ENCODE measurements at places on chromosomes 11 and 22. TPM values are rescaled to one million over a fixed set of nuclear protein-coding genes. Genes with fewer than 3 reads are reported as not detected.

Gene MPZL3
- not detected for total RNA-seq

Gene DGCR6
- 2.3 TPM for total RNA-seq

Gene HOATZ
- not detected for total RNA-seq

DNA sequence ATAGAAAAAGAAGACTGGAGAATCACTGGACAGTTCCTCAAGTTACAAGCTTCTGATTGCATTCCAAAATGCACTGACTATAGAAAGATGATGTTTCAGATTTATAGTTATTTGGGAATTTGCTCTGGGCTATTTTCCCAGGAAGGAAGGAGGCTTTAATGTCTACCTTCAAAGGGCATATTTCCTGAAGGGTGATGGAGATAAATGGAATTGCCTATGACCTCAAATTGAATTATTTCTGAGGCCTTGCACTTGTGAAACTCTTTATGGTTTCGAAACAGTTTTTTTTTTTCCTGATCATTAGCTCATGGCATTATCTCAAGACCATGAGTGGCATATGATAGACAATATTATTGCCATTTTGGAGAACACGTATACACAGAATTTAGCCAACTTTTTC is 333.9 kb downstream of the METTL15 start:
- no peak for DNase-seq

- DNase-seq, result peak; percentile 28
Measured at GRCh38 chr11:94574193-94574961, 7.2 kb downstream of the PIWIL4 start.

GRCh38 chr11:107733518-107733917 is 21.7 kb upstream of the SLN start:
- no peak for DNase-seq

DNA sequence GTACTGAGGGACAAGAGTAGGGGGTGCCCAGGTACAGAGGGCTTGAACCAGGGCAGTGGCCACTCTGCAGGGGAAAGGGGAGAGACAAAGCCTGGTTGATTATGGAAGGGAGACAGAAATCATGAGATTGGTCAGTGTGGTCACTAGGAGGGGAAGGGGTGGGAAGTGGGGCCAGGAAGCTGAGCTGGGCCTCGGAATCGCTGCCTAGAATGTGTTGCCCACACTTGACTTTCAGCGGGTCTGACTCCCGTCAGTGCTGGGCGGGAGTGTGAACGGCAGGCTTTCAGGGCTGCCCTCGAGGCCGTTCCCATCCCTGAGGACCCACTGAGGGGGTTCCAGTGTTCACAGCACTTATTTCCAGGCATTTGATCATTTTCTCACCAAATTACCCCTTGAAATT is 5.9 kb downstream of the DAGLA start:
- no peak for DNase-seq

Gene OR52H1
- total RNA-seq, result not detected

DNA sequence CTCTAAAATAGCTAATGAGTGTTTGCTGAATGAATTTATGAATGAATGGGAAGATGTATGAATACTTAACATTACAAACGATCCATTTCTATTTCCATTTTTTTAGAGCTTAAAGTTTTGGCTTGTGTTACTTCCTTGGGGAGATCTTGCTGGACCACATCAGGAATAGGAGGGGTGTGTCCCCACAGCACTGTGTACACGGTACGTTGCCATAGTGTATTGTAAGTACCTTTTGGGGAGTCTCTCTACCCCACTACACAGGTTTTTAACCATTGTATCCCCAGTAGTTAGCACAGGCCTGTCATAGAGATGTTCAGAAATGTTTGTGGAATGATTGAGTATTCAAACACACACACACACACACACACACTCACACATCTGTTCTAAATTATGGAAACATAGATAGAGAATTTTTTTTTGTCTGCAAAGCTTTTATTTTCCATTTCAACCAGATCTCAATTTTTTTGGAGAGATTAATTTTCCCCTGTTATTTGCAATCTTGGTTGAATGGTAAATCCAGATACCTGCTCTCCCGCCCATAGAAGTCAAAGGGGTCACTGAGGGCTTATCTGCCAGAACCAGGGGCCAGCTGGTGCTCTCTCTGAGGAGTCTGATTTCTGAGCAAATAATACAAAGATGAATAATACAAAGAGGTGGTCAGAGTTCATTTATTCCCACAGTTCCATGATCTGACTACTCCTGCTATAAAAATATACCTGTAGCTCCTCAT is 471.0 kb downstream of the INSC start:
- no peak for DNase-seq

DNA sequence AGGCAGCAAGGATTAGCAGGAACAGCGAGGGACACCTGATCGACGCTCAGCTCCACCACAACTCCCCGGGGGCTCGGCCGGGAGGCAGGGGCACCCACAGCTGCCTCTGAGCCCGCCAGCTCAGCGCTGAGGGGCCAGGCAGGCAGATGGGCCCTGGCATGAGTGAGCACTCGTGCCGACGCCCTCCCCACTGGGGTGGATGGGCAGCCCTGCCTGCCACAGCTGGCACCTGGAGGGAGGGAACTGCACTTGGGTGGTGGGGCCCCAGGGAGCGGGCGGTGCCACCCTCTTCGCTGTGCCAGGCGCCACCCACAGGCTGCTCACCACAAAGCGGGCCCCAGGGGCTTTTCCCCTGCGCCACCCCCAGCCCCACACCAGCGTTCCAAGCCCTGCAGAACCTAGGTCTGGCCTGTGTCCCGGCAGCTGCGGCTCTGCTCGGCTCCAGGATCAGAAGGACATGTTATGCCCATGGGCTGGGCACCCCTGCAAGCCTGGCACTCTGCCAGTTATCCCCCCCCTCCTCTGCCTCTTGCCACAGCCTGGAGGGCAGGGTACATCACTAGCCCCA is 28.8 kb downstream of the WNT7B start:
- DNase-seq, result no peak

- DNase-seq, result no peak
Measured at GRCh38 chr11:118366287-118366686, 6.9 kb downstream of the UBE4A start.

Gene OR51T1
- not detected for total RNA-seq

Gene KDM4D
- 0.88 TPM for total RNA-seq

DNA sequence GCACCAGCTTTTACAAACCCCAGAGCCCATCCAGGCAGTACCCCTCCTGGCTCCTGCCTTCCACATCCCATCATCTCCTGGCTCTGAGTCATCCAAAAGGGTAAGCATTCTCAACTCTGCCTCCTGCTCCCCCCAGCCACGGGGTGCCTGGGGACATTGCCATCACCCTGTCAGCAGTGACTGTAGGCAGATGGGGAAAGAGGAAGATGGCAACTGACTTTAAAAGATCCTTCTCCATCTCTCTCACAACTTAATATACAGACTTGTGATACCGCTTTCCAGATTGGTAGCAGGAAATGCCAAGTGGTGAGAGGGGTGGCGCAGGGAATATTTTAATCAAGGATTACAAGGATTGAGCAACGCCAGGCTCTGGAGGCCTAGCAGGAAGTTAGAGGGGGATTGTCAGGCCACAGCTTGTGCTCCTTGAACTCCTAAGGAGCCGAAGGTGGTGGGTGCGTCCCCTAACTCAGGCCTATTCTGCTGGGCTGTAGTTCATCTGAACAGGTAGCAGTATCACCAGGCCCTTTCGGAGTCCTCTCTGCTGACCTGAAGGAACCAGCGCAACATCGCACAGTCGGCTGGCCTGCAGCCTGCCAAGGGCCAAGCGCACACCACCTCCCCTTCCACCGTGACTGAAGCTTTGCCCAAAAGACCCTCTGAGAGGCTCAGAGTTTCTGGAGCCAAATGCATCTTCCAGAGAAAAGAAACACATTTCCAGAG is 83.3 kb downstream of the ZC3H12C start:
- DNase-seq, result no peak

DNA sequence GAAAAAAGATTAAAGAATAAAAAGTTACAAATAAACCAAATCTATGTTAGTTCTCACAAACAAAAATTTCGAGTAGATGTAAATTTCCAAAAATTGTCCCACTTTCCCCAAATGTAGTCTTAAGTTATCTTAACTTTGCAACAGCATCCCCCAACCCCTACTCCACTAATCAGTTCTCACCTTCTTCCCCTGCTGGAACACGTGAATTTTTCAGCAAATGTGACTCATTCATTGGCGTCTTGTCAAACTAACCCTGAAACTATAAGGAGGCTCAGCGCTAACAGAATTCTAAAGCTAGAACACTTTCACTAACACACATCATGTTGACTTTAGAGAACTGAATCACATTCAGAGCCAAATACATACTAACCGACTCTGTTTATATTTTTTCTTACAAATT is 46.1 kb downstream of the PHF21A start:
- DNase-seq, result peak; percentile 9

Gene CALCA
- not detected for total RNA-seq

Measured in myocyte (in vitro differentiated cells).